Thoracic aorta (tissue), 2 donors: ENCODE measurements at places on chromosomes 5 and 9. TPM values are rescaled to one million over a fixed set of nuclear protein-coding genes. Genes with fewer than 3 reads are reported as not detected.
A peak's percentile ranks its signal among the peaks of the same experiment; 100 is the strongest.

DNA sequence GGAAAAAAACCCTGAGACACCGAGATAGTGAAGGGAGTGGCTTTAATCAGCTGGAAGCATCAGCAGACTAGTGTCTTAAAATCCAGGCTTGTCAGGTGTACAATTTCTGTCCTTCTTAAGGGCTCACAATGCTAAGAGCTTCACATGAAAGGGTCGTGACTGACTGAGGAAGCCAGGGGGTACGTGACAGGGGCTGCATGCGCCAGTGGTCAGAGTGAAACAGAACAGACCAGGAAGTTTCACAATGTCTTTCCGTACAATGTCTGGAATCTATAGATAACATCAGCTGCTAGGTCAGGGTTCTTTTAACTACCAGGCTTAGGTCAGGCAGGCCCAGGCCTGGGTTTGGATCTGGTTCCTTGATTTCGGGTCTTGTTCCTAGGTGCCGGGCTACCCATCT is 253.0 kb downstream of the CDH10 start:
- no peak for DNase-seq

DNA sequence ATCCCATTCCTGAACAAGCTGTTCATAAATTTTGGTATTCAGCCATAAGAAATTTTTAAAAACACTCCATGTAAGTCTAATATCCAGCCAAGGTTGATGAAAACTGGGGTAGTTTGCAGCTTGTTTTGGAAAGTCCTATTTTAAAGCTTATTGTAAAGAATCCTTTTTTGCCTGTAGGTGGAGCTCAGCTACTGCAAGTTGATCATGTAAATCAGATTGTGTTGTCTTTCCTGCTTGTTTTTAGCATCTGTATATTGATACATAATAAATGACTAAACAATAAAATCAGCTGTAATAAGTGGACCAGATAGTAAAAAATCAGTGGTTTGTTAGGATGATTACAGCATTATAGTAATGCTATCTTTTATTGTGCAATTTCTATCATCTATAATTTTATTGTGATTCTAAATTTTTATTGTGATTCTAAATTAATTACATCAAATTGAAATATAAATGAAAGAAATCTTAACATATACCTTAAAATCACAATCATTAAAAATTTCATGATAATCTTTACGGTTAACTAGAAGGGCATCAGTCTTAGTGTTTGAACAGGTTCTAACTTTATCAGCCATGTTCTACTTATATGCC is 42.4 kb downstream of the CWC27 start:
- DNase-seq = no peak

DNA sequence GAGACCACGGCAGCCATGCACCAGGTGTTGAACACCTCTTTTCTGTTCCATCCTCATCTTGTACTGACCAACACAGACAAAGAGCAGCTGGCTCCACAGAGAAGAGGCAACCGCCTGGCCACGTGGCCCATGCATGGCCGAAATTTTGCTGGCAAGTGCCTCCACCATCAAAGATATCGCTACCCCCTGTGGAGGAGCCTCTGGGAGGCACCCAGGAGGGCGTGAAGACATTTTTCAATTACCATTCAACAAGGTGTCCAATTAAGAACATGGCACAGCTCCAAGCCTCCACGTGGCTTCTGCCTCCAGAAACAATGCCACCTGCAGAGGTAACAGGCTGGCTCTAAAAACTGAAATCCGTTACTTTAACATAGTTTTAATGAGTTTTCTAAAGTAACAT is 54.4 kb upstream of the CKS2 start:
- no peak for DNase-seq

The NOP16 gene
- 6.3 TPM for total RNA-seq

- no peak for DNase-seq
Measured at GRCh38 chr9:115142517-115143270, 24.7 kb upstream of the TNC start.

The SLC2A8 gene
- total RNA-seq = 33.4 TPM

DNA sequence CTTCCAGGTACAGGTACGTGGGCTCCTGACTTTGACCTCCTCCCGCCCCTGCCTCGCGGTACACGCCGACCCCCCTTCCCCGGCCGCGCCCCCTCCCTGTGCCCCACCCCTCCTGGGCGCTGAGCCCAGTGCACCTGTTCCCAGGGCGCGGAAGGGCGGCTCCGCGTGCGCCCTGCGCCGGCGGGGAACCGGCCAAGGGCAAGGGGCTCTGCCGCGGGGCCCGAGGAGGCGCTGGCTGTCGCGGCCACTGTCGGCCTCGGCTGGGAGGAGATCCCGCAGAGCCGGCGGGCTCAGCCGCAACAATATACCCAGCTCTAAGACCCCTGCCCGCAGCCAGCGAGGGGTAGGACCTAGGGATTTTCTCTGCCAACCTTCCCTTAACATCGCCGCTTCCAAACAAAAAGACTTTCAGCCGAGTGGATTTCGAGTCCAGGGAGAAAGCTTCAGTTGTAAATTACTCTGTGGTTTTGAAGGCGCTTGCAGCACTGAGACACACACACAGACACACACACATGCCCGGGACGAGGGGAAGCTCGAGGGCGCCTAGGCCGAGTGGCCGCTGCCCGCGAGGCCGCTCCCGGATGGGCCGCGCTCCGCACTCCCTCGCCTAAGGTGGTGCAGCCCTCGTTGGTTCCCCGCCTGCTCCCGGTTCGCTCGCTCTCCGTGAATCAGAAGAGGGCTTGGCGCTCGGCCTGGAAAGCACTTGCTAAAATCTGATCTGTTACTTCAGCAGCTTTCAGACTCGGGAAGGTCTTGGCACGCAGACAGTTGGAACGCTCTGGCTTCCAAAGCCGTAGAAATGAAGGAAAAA is 1.2 kb downstream of the FGF18 start:
- DNase-seq = peak; percentile 69

The PDZD2 gene
- total RNA-seq = 15.7 TPM

- DNase-seq = no peak
Measured at GRCh38 chr9:82565188-82565969, 497.6 kb downstream of the RASEF start.

- no peak for DNase-seq
Measured at GRCh38 chr9:92740009-92740408, 24.6 kb downstream of the BICD2 start.

GRCh38 chr9:83284746-83285145 is 221.8 kb upstream of the RASEF start:
- no peak for DNase-seq

DNA sequence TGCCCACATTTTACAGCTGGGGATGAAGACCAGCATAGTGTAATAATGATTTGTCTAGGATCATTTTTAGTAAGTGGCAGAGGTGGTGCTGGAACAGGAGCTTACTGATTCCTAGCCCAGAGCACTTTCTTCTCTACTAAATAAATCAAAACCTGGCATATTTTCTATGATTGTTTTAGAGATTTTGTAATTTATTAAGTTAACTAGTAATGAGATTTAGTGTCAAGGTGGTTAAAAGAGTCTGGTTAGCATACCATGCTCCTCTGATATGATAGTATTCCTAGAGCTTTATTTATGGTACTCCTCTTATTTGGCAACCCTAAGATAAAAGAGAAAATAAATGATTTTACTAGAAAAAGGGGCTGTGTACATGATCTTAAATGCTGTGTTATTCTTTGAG is 604.0 kb downstream of the ISL1 start:
- no peak for DNase-seq

DNA sequence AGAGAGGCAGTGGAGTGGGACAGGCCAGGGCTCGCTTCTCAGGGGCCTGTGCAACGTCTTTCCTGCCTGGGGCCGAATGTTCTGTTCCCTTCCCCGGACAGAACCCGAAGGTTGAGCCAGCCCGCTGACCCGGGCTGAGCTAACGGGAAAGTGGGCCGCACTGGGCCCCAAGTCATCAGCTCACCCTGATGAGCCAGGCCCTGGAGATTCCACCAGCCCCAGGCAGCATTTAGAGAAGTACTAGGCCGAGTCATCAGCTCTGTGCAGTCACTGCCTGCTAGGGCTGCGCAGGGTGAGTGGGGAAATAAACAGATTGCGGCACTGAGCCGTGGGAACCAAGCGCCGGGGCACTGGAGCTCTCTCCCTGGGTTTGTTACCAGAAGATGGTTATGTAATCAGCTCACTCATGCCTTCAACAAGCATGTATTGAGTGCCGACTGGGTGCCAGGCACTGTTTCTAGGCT is 29.1 kb upstream of the DUSP1 start:
- peak; percentile 54 for DNase-seq

GRCh38 chr5:145479271-145479670 is 355.9 kb downstream of the PRELID2 start:
- no peak for DNase-seq

The ZFP2 gene
- total RNA-seq = 1.1 TPM

DNA sequence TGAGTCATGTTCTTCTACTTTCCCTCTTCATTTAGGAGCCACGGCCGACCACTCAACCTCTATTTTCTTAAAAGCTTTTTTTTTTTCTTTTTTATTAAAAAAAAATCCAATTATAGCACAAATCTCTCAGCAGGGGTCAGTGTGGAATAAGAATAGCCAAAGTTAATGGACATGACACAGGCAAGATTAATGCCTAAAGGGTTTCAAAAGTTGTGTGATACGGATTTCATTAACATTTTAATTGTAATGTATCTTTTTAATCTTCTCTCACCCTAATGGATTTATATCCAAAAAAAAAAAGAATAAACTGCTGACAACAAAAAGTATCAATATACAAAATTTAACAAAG is 5.4 kb downstream of the NACC2 start:
- DNase-seq = no peak

- DNase-seq = no peak
Measured at GRCh38 chr9:85404911-85405565, 336.7 kb downstream of the AGTPBP1 start.

GRCh38 chr5:118042076-118042475 is 946.3 kb downstream of the DTWD2 start:
- no peak for DNase-seq

DNA sequence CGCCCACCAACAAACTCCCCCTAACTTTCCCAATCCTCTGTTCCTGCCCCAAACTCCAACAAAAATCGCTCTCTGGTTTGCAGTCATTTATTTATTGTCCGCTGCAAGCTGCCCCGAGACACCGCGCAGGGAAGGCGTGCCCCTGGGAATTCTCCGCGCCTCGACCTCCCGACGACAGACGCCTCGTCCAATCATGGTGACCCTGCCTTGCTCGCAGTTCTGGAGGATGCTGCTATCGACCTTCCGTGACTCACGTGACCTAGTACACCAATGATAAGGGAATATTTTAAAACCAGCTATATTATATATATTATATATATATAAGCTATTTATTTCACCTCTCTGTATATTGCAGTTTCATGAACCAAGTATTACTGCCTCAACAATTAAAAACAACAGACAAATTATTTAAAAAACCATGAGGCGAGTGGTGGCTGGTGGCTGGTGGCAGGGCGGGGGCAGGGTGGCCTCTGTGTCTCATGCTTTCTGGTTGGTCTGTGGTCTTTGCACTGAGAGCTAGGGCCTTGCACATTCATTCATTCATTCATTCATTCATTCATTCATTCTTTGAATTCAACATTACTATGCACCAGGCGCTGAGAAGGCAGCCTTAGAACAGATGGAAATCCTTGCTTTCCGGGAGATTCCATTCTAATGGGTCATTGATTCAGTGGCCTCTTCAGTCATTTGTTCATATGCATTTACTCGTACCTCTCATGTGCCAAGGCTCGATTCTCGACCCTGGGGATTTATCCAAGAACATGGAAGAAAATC is 37.9 kb downstream of the FGF18 start:
- DNase-seq = no peak

DNA sequence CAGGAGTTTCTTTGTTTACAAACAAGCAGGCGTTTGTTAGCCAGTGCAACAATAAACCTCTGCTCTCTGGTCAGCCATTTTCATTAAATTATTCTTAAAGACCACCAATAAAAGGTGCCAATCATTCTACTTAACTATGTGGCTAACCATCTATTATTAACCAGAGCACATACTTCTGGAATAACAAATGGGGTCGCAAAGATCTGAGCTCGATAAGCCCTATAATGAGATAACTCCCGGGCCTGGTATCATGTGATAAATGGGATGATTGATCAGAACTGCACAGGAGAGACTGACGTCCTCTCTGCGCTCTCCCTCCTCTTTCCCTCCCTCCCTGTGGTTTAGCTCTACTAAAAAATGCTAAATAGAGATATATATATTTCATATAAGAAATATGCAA is 488.2 kb downstream of the NTRK2 start:
- no peak for DNase-seq

- DNase-seq = no peak
Measured at GRCh38 chr5:164353155-164353554, 847.7 kb downstream of the MAT2B start.

- DNase-seq = no peak
Measured at GRCh38 chr9:114374936-114375335, 12.8 kb downstream of the AKNA start.

- no peak for DNase-seq
Measured at GRCh38 chr5:107616213-107616612, 54.5 kb downstream of the EFNA5 start.

DNA sequence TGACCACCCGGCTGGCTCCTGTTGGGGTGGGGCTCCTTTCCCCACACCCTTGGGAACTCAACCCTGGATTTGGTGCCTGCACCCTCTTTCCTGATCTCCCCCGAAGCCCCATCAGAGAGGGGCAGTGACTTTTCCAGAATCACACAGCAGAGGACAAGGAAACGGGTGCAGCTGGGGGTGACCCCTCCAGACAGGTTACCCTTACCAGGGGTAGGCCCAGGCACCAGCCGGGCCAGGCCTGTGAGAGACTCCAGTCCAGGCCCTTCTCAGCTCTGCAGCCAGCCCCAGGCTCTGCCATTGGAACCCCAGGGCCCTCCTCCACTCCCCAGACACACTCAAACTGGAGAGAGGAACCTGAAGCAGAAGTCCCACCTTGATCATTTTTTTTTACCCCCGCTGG is 19.0 kb upstream of the PHYHD1 start:
- DNase-seq = no peak

GRCh38 chr9:130768265-130768664 is 66.8 kb upstream of the ABL1 start:
- no peak for DNase-seq

The ADAMTSL2 gene
- 5.5 TPM for total RNA-seq

The SPATA9 gene
- total RNA-seq = not detected

The CD72 gene
- total RNA-seq = 9.9 TPM

GRCh38 chr5:68450245-68450852 is 234.8 kb downstream of the PIK3R1 start:
- DNase-seq = no peak

DNA sequence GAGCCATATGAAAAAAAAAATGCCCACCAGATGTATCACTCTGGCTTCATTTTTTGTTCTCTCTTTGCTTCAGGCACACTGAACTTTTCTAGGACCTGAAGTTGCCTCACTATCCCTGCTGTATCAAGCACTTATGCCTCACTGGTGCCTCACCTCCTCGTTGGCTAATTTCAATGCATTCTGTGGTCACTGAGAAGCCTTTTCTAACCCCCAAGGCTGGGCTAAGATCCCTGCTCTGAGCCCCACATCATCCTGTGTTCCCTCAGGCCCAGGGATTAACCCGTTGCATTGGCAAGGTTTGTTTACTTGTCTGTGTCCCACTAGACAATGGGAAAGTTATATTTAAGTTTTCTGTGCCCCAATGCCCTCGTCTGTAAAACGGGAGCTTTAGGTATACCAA is 362.7 kb downstream of the OSTF1 start:
- DNase-seq = no peak

GRCh38 chr9:74570879-74571512 is 73.9 kb downstream of the RORB start:
- DNase-seq = no peak

GRCh38 chr9:106885451-106885850 is 22.5 kb downstream of the ZNF462 start:
- no peak for DNase-seq
